ENCODE measurements at places on chromosomes 11 and 22. TPM values are rescaled to one million over a fixed set of nuclear protein-coding genes. Genes with fewer than 3 reads are reported as not detected.

The KIF18A gene
- polyA plus RNA-seq = 25.6 TPM

The ALX4 gene
- 6.4 TPM for polyA plus RNA-seq

GRCh38 chr11:33930317-33931021 is 38.6 kb upstream of the LMO2 start:
- DNase-seq = no peak

GRCh38 chr11:120858740-120859139 is 165.2 kb upstream of the TBCEL start:
- DNase-seq = no peak

The SFI1 gene
- polyA plus RNA-seq = 16.1 TPM

DNA sequence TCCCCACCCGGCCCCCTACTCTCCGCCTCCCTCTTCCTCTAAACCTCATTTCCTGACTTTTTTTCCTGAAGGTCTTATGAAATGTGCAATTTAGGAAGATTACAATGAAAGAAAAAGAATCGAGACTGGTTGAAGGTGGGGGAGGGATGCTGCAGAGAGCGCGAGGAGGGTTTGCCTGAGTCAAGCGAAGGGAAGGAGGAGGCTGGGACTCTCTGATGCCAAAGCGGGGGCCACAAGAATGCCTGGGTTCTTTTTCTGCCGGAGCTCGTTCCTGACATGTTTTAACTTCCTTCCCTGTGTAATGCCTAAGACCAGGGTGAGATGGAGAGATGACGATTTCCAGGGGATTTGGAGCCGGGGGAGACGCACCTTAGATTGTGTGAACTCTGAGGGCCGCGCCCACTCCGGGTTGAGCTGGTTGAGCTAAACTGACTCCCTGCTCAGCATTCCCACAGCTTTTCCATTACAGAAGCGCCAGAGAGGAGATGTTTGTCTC is 270.5 kb upstream of the SORL1-AS1 start:
- no peak for DNase-seq
